ENCODE measurements at places on chromosomes 5 and 9.

DNA sequence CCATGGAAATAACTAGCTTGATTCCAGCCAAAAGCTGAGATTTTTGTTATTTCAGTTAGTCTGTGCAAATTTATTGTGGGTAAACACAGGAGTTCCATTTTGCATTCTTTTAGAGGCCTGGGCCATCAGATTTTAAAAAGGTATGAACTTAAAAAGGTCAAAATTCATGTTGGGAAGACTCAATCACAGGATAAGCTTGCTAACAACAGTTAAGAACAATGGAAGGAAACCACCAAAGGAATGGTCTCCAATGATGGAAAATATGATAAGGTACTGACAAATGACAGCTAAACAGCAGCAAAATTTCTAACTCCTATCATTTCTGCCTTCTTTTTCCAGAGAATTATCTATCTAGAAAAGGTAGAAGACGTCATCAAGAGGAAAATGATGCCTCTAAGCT is 16.0 kb downstream of the ABITRAM start:
- no peak for DNase-seq

DNA sequence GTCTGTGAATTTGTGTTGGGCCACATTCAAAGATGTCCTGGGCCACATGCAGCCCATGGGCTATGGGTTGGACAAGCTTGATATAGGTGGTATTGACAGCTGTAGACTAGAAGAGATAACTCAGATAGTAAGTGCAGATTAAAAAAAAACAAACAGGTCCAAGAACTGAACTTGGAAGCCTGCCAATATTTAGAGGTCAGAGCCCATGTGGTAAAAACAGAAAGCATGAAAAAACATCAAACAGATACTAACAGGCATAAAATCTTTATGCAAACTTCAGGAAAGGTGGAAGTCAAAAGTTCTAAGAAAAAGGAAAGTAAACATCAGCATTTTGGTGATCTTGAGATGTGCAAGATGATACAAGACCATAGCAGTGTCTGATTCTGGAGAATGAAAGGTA is 155.1 kb upstream of the NR4A3 start:
- DNase-seq = no peak

GRCh38 chr9:18632632-18633403 is 158.9 kb downstream of the ADAMTSL1 start:
- DNase-seq = no peak

- DNase-seq = no peak
Measured at GRCh38 chr5:160044391-160044804, 35.5 kb downstream of the TTC1 start.

DNA sequence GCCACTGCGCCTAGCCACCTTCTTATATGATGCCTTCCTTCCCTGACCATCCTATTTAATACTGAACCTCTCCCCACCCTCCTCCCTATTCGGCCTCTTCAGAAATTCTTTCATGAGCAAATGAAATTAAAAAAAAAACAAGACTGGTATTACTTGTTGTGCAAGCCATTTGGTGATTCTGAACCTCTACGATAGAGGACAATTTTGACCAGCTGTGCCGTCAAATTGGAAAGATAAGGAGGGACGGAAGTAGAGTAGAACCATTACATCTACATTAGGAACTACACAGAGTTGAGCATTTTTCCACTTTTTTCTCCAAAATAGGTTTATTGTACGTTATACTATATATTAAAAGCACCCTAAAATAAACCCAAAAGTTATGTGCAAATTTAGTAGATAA is 2.9 kb downstream of the DHX29 start:
- DNase-seq = no peak

DNA sequence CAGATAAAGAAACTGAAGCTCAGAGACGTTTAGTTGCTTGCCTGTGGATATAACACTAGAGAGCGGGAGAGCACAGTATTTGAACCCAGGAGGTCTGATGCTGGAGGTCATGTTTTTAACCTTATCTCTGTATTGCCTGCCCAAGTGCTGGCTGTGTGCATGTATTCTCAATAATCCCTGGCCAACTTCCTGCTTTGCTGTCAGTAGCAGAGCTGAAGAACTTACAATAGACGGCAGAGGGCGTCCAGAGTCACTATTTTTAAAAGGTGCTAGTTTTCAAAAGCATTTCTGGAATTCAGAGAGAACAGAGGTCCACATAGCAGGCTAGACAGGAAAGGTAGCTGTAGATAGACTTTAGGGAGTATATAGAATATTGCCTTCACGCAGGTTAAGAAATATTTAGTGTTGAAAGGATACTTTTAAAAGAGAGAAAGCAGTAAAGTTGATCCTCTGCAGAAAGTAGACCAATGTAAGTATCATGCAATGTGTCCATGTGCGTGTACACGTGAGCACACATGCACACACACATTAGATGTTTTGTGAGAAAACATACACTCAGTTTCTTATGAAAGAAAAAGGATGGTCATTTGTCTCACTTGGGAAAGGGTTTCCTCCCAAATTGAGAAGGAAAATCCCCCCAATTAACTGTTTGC is 46.3 kb downstream of the PTCD2 start:
- DNase-seq = no peak
